ENCODE measurements at places on chromosomes 4 and X.

- DNase-seq, result no peak
Observed at GRCh38 chr4:40570348-40571077, 59.2 kb downstream of the RBM47 start.

DNA sequence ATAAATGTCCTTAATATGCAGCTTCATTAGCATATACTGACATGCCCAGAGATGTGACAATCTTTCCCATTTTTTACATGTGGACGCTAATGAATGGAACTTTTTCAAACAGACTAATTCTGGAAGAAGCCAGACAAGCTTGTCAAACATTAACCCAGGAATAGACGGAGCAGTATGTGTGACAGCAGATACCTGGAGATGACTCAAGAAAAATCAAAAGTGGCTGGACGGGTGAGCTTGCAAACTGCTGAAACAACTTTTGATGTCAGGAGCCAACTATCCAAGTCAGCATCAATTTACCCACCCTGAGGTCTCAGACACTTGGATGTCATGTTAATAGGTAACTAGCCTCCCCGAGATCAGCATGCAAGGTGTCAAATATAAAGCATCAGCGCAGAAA is 183.0 kb downstream of the PACRGL start:
- no peak for DNase-seq

DNA sequence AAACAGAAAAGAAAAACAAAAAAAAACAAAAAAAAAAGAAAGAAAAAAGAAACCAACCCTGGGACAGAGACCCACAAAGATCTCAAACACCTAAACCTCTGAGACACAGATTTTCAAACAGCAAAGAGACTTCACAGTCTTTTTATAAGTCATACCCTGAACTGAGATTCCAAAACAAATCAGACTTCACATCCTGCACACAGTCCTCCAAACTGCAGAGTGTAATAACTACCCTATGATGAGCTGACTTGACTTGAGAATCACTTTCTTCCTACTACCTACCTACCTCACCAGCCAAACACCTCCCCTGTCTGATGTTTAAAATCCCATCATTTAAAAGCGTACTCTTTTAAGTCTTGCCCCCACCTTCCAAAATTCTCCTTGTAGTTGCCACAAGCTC is 25.2 kb upstream of the GLOD5 start:
- no peak for DNase-seq

DNA sequence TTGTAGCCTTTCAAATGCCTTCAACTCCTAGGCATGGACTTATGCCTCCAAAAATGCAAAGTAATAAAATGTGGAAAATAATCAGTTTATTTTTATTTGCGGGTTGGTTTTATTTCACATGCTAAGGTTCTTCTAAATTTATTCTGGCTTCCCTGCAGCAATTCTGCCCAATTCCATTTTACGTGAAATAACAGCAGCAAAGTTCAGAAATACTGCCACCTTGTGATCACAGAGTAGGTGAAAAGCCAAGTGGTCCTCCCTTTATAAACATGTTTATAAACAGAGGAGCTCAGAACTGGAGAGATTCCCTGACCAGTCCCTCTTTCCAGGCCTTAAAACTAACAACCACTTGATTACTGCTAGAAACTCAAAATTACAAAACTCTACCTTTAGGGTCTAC is 14.7 kb upstream of the DCHS2 start:
- no peak for DNase-seq

DNA sequence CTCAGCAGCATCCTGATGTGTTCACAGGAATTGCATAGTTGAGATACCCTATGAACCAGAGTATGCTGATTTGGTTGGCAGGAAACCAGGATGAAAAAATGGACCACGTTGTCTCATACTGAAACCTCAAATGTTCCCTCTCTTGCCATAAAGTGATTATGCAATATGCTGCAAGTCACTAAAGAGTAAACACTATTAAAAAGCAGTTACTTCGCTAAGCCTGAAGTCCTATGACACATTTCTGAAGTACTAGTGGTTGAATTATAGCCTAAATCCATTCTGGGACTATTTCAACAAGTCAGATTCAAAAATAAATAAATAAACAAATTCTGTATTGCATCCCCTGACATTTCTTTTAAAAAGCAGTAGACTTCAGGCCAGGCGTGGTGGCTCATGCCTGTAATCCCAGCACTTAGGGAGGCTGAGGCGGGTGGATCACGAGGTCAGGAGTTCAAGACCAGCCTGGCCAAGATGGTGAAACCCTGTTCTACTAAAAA is 106.0 kb upstream of the NAP1L5 start:
- DNase-seq, result no peak

All from effector memory CD8-positive, alpha-beta T cell (primary cell).